NCI-H510A (cell line): ENCODE measurements at places on chromosomes 11 and 22.
A peak's percentile ranks its signal among the peaks of the same experiment; 100 is the strongest.

DNA sequence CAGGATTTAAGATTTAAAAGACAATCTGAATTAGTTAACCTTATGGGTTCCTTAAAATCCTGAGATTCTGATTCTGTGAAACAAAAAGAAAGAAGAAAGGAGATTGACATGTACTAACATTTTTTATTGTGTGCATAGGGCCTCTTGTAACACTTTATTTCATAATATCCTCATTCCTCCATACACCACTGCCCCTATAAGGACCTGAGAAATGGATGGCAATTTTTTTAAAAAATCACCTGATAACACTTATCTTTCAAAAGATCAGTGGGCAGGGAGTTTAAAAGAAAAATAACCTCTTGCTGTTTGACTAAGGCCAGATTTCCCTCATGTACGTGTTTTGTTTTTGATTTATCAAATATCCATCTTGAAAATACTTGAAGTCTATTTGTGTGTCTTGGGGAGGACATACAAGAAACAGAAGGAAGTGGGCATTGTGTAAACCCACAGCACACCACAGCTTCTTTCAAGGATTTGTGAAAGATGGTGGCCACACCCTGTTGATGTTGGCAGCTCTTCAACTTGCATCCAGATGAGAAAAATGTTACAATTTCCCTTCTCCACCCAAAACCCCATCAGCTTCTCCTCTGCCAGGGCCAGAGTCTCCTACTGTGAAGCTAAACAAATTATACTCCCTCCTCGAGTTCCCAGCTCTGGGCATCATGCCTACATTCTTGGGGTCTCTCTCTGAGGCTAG lies 35.0 kb upstream of the MPEG1 start:
- no peak for DNase-seq

DNA sequence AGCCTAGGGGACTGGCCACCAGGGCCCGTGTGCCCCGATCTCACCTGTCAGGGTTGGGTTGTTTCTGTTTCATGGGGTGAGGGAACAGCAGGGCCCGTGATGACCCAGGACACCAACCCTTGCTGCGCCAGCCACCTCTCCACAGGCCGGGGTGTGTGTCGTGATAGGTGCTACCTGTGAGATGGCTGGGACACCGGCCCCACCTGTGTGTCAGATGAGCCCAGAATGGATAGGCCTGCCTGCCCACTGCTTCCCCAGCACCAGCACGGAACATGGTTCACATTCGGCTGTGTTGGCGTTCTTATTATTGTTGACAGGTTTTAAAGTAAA lies 7.1 kb downstream of the CLDN5 start:
- DNase-seq, result no peak

- no peak for DNase-seq
Observed at GRCh38 chr11:76723548-76723947, 53.0 kb upstream of the LRRC32 start.

DNA sequence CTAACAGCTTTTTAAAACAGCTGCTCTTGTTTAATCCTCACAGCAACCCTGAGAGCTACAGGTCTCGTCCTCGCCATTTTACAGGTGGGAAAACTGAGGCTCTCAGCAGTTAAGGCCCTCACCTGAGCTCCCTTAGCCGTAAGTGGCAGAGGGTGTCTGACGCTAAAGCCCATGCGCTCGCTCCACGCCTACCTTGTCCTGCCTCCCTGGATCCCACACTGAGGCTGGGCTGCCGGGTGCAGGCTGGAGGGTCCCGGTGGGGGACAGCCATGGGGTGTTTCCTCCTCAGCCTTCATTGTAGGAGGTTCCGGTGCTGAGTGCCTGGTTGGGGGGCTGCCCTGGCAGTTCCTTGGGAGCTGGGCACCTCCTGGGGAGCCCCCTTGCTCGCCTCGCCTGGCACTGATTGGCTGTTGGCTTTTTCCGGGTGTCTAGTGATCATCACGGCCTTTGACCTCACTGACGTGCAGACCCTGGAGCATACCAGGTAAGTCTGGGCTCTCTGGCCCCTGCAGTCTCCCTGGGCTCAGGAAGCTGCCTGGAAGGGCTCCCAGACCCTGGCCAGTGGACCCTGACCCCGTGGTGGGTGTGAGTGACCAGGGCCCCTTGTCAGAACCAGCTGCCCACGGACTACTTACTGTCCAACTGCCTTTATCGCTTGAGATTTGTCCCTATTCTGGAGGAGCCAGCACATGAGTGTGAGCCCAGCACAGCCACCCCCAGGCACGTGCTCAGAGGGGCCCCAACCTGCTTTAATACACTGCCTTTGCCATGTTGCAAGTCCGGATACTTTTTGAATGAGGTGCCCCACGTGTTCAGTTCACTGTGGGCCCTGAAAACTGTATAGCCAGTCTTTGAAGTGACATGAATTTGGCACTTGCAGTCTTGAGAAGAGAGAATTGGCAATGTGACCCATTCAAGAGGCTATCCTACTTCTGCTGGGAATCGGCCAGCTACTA lies 12.6 kb downstream of the RAB36 start:
- DNase-seq, result no peak

DNA sequence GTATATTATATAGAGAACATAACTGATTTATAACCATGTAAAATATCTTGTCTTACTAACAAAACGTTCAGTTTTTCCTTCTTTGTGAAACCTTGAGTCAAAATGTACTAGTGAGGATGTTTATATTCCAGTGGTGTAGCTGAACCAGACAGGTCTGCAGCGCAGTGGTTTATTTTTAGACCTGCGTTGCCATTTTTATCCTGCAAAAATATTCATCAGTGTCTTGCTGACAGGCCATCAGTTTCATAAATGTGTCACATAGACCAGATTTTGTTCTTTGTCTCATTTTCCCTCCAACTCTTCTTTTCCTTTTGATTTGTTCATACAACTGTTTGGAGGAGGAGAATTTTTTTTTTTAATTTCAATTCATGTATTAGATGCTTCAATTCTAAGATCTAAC lies 43.1 kb downstream of the HSD17B12 start:
- no peak for DNase-seq

DNA sequence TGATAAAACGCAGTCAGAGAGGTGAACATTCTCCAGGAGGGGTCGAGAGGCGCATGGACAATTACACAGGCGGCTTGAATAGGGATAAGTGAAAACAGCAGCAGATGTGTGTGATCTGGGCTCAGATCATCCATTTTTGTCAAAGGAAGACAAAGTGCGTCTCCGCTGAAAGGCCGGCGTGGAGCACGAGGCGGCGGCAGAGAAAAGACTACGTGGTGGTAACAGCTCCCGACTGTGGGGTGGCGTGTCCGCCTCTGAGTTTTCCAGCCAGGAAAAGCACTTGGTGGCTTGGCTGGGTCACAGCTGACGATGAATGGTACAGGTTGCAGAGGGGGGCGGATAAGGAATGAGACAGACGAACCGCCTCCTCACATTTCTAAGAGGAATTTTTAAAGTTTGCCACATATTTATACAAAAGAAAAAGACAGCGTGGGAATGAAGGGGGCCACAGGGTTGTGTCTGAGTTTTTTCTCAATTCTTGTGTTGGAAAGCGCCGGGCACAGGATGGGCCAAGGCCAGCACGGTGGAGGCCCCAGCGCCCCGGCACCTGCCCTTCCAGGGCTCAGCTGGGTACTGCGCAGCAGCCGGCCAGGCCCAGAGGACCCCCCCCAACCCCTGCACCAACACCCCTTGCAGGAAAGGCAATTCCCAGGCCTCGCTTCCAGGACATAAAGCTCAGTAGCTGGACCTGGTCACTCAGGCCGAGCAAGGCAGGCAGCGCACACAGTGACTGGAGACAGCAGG lies 80.4 kb downstream of the TRMU start:
- DNase-seq, result no peak

GRCh38 chr11:70302419-70302752 lies 31.9 kb downstream of the PPFIA1 start:
- DNase-seq, result no peak

DNA sequence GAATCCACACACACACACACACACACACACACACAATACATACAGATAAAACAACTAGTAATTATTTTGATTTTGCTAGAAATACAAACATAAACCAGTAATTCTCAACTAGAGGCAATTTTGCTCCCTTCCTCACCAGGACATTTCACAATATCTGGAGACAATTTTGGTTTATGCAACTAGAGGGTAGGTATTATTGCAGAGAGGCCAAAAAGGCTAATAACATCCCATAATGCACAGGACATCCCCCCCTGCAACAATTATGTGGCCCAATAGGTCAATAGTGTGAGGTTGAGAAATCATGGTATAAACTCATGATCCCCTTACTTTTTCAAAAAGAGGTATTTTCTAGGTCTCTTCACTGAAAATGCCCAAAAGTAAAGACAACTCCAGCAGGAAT lies 29.0 kb downstream of the PGR start:
- DNase-seq, result no peak

- DNase-seq, result no peak
Observed at GRCh38 chr11:128924510-128925249, 18.0 kb downstream of the TP53AIP1 start.

GRCh38 chr11:15819679-15820286 lies 536.6 kb downstream of the SOX6 start:
- no peak for DNase-seq

DNA sequence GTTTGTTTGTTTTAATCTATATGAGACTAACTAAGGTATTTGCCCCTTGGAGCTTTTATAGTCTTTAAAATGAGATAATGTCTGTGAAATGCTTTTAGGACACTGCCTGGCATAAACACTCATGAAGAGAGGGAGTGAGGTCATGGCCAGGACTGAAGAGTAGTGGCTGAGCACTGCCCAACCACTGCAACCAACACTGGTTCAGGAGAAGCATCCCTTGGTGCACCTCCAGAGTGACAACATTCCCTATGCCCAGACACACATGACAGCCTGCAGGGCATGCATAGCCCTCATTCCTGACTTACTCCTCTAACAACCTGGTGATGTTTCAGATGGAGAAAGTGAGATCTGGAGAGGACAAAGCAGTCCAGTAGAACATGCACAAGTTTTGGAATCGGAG lies 36.1 kb downstream of the ME3 start:
- DNase-seq, result no peak

- no peak for DNase-seq
Observed at GRCh38 chr22:19641254-19641982, 72.9 kb upstream of the SEPTIN5 start.

GRCh38 chr22:44333847-44334635 lies 21.3 kb upstream of the SHISAL1 start:
- no peak for DNase-seq

GRCh38 chr22:46614025-46614931 lies 5.9 kb upstream of the GRAMD4 start:
- no peak for DNase-seq

- DNase-seq, result no peak
Observed at GRCh38 chr11:18001191-18001590, 11.7 kb downstream of the SERGEF start.

DNA sequence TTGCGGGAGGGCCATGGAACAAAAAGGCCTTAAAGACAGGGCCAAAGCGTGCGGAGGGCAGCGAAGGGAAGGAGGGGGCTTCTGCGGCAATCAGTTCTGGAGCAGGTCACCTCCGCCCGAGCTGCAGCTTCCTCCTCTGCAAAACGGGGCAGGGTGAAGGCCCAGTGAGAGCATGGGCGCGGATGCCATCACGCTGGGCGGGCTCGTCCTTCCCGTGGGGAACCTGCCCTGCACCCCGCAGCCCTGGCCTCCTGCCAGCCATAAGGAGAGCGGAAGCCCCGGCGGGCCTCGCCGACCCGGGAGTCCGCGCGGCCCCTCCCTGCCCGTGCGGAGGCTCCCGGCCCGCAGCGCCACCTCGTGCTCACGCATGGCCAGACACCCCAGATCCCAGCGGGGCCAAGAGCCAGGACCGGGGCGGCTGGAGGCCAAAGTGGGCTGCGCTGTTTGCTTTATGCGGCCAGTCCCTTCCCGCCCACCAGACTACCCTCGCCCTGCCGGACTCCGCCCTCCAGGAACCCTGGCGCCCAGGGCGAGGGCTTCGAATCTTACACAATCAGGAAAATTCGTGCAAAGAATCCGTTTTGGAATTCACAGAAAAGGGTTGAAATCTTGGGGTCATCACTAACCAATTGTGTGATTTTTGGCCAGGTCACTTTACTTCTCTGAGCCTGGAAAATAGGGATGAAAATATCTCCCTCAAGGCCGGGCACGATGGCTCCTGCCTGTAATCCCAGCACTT lies 16.1 kb downstream of the TSKU start:
- peak; percentile 45 for DNase-seq

DNA sequence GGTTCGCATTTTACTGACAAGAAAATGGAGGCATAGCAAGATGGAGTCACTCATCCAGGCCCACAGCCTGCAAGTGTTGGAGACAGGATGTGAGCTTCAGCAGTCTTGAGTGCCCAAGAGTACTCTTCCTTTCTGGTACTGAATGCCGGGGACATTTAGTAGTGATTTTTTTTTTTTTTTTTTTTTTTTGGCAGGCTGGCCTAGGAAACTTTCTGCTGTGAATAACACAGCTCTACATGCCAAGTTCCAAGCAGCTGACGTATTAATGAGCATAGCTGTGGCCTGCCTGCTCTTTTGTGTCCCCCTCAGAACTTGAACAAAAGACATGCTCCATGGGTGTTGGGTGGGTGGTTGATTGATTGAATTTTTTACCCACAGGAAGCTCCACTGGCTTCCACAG lies 195.5 kb upstream of the CADM1 start:
- no peak for DNase-seq
